ENCODE measurements at places on chromosomes 5 and 9. TPM values are rescaled to one million over a fixed set of nuclear protein-coding genes. Genes with fewer than 3 reads are reported as not detected.

Gene SMU1
- 27.4 TPM for polyA plus RNA-seq

Gene ATP10B
- polyA plus RNA-seq: 0.54 TPM

Gene SH3GL2
- 5.9 TPM for polyA plus RNA-seq

- no peak for DNase-seq
These were observed 29.6 kb downstream of the EHMT1 start for GRCh38 chr9:137648396-137648795.

DNA sequence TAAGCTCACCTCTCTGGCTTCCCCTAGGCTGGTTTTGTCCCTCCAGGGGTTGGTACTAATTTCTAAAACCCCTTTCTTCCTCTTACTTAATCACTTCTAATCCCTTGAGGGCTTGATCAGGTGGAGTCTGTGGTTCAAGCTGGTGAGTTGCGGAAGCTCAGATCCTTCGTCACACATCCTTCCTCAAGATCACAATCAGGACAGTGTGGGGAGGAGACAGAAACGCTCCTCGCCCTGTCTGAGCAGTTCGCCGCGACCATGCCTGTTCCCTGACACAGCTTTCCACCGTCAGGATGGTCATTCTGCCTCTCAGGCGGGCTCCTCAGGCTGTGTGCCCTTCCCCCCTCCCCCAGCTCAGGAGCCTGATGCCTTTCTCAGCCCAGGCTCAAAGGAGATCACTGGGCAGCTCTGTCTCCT is 24.3 kb downstream of the CPLX2 start:
- no peak for DNase-seq

DNA sequence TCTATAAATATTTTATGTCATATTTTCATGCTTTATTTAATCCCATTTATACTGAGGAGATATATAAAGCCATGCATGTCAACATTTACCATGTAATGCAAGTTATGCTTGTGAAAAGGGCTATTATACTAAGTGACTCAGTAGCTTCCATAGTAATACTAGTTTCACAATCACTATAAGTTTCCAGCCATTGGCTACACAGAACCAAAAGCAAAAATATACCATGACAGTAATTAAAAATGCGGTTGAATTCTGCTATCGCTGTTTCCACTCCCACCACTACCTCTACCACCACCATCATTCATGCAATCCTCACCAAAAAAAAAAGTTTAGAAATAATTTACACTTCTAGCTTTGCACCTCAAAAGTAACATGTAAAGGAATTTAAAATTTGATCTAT is 60.2 kb downstream of the MLLT3 start:
- no peak for DNase-seq

DNA sequence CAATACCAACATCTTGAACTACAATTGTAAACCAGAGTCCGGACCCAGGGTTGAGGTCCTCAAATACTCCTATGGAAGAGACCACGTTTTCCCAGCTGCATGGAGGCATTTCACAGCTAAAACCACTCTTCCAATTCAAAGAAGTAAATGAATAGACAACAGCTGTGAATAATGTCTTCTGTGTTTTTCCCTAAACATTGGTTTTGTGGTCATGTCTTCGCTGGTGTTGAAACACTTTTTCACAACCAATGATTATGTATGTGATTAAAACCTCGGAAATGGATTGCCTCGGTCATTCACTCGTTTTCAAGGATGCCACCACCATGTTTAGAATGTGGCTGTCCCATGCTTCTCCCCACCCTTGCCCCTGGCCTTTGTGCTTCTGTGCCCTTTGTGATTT is 9.4 kb upstream of the TENT4A start:
- no peak for DNase-seq

GRCh38 chr9:12878351-12878978 is 103.6 kb downstream of the LURAP1L start:
- DNase-seq: no peak
